ENCODE measurements at places on chromosomes 11 and 22.

DNA sequence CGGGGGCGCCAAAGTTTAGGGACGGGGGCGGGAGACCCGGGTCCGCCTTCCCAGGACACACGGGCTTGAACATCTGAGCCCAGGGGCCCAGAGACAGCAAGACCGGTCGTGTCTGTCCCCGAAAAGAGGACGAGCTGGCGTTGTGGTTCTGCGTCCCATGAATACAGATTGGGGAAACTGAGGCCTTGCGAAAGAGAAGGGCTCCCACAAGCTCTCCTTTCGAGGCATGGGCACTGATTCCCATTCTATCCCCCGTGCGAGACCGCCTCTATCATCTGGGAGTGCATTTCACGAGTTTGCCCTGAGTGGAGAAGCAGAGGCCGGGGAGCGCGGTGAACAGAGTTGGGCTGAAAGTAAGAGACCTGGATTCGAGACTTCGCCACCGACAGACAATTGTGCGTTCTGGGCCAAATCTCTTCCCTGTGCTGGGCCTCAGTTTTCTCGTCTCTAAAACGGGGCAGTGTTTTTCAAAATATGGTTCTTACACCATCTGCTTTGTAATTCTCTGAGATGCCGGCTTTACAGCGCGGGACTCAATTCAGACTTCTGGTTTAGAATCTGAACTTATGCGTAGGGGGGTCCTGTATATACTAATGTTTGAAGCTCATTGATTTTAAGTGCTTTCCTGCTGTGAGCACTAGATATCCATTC is 471 bp downstream of the RNF185 start:
- no peak for DNase-seq

- DNase-seq, result no peak
Measured at GRCh38 chr11:78110351-78110750, 29.1 kb downstream of the ALG8 start.

DNA sequence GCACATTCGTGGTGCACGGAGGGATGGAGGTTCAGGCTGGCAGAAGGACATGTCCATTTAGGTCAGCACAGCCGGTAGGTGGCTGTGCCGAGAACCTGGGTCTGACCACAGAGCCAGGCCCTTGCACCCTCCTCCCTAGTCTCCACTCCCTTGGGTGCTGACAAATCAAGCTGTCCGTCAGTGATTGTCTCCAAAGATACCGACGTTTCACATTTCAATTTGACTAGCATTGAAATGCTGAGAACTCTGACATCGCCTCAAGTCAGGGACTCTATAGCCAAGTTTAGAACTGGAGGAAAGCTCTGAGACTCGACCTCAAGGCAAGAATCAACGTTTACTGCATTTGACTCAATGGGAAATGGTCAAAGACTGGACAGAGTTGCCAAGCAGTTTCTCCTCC is 1321.1 kb downstream of the TBC1D22A start:
- DNase-seq, result no peak

GRCh38 chr11:75182664-75183063 is 31.8 kb downstream of the SLCO2B1 start:
- no peak for DNase-seq

DNA sequence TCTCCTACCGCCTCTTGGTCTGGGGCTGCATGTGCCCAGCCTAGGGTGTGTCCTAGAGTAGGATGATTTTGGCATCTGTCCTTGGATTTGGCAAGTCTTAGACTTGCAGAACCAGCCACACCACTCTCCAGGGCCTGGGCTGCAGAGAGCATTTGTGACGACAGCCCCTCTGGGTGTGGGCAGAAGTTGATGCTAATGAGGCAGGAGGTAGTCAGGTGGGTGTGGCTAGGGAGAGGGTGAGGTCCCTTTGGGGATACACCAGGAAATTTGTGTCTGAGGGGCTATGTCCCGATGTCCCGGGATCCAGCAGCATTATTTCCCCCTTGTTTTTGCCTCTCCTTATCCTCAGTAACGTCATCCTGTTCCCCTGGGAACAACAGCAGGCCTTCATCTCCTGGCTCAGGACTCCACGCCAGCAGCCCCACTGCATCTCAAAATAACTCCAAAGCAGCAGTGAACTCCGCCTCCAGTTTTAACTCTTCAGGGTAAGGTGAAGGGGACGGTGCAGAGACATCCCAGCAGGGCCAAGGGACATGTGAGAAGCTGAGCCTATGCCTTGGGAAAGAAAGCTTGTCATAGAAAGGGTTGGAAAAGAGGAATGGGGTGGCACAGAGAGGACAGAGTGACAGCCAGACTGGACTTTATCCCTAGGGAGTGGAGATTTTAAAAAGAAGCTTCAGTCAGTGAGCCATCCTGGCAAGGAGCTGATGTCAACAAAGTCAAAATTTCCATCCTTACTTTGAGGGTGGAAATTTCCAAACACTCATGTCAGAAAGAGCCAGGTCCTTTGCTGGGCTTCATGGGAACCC is 8.0 kb upstream of the TLCD5 start:
- peak; percentile 57 for DNase-seq

GRCh38 chr11:14036469-14036868 is 73.9 kb downstream of the SPON1 start:
- no peak for DNase-seq
